ENCODE measurements at places on chromosomes 11 and 22.

DNA sequence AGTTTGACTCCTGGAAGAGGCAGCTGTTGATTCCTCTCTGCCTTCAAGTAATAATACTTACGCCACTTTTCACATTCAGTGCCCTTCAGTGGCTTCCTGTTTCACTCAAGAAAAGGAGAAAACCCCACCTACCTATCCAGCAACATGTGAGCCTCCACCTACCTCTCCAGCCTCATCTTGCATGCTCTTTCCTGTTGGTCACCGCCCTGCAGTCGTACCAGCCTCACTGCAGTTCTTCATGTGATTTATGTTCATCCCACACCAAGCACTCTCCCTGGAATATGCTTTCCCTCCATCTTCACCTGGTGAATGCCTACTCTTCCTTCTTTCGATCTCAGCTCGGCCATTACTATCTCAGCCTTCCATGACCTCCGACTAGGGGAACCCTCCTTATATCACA, 21.8 kb upstream of the YWHAH start:
- DNase-seq: no peak

DNA sequence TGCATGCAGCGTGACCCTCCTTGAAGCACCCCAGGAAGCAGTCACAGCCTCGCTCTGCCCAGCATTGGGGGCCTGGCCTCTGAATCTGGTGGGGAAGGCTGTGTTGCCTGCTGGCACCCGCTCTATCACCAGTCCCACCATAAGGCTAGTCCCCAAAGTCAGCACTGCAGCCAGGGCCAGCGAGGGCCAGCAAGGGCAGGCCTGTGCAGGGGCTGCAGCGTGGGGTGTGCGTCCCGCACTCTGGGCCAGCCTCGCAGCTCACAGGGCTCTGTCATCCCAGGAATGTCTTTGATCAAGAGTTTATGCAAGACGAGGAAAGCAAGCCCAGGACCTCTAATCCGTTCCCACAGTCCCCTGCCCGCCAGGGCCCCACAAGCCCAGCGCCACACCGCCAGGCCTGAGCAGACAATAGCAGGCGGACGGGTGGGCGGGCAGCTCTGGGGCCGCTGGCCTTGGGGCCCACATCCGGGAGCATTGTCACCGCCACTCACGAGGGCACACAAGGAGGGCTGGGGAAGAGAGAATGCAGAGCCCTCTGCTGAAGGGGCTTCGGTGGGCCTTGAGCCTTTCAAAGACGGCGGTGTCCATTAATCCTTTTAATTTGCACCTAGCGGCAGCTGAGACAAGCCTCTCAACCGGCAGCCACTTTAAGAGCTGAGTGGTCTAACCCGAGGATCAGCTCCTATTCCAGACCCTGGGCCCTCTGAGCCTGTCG, 17.1 kb downstream of the LTO1 start:
- DNase-seq: no peak

- DNase-seq: no peak
These were observed 499.3 kb upstream of the TENM4 start for GRCh38 chr11:79940165-79940564.

DNA sequence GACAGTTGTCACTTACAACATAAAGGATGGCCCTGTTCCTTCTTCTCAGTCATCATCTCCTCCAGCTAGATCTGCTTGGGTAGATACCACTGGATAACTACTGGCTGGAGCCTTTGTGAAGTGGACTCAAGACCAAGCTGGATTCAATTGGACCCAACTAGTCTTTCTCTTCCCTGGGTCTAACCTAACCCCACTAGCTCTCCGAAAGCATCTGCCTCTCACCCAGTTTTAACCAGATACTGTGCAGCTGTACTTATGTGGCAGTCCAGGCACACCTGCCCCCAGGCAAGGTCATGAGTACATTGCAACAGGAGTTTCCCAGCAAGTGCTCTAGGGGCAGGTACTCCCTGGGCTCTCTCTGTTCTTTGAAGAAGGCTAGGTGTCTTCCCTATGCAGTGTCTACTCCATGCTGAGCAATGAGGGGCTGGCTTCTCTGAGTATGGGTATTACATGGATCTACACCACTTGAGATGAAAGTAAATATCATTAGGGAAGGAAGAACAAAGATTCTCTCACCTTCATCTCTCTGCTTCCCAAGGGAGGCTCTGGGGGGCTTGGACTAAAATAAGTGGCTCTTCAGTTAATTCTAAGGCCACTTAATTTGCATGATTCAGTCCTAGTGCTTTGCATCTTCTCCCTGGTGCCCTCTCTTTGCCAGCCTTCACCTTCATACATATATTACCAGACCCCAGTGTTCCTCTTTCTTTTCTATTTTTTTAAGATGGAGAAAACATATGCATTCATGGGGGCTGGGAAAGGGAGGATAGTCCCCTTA, 236.1 kb downstream of the NXPE2 start:
- DNase-seq: no peak

DNA sequence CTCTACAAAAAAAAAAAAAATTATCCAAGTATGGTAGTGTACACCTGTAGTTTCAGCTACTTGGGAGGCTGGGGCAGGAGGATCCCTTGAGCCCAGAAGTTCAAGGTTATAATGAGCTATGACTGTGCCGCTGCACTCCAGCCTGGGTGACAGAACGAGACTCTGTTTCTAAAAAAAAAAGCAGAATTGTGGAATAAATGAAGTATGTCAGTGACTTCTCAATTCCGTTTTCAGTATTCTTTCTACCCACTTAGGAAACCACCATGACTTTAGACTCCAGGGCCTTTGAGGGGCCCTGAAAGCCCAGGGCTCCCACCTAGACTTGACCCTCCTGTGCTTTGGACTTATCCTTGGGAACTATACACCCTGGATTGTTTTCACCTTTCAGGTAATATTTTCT, 6.5 kb upstream of the NUP160 start:
- no peak for DNase-seq

- DNase-seq: no peak
These were observed 389.0 kb downstream of the TBC1D22A start for GRCh38 chr22:47151490-47151889.
